ENCODE measurements at places on chromosomes 11 and 22.

DNA sequence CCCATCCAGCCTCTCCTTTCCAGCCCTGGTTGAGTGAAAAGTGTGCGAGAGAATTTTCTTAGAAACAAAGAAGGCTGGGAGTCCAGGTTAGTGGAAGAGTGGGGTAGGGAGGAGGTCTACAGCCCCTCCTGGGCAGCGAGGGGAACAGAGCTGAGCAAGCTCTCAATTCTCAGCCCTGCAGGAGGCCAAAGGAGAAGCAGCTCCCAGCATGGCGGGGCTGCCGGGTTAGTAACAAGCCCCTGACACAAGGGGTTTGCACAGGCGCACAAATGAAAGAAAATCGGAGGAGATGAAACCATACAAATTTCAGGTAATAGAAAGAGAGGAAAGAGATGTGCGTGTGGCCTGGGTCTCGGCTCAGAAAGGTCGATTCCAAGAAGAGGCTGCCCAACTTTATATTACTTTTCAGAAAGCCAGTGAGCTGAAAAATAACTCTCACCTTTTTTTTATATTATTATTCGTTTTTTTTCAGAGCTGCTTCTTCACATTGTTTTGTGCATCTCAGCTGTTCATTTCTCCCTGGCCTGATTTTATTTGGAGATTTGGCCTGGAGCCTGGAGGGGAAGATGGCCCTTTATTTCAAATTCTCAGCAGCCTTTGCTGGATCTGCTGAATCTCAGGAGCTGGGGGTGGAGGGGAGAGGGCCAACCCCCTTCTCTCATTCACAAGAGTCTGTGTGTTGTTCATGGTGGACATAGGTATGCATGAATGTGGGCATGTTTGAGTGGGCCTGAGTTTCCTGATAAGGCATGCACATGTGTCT, 583.2 kb downstream of the BUD13 start:
- no peak for DNase-seq

DNA sequence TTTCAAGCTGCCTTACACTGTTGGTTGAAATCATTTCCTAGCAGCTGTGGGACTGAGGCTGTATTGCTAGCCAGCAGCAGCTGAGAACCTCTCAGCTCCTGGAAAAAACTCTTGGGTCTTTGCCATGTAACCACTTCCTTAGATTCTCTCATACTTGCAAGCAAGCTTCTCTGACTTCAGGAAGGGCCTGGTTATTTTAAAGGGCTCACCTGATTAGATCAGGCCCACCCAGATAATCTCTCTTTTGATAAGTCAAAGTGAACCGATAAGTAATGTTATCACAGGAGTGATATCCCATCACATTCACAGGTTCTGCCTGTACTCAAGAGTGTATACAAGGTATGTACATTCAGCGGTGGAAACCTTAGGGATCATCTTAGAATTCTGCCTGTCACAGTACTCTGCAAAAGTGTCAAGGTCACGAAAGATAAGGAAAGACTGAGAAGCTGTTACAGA, 7.4 kb upstream of the CLPB start:
- no peak for DNase-seq

DNA sequence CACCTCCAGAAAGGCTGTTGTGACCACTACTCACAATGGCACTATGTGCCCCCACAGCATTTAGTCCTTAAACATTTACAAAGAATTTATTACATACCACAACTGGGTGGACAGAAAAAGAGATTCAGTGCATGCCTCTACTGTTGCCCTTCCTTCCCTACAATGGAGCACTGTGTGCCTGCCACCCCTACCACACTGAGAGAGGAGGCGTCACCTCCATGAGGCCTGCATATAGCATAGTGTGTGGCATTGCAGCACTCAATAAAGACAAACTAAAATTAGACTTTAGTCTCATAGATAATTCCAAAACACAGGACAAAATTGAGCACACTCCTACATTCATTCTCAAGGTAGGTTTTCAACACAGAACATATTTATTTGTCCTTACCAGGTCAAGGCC, 25.8 kb downstream of the THAP12 start:
- no peak for DNase-seq

- no peak for DNase-seq
Measured at GRCh38 chr11:72274435-72274834, 30.5 kb upstream of the PHOX2A start.

- no peak for DNase-seq
Measured at GRCh38 chr11:130787973-130788570, 128.2 kb downstream of the SNX19 start.

DNA sequence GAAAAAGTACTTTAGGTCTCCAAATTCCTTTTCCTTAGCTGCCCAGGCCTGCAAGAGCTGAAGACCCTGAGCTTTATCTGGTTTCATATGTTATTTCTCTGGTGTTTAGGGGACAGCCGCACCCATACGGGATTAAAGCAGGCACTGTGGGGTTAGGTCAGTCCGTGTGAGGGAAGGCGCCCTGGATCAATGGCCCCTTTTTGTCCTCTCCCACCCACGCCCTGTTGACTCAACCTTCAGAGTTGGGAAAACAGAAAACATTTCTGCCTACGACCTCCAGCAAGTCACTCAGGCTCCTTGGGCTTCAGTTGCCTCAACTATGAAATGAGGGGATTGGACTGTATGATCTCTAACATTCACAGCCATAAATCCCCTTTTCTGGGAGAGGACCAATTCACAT, 55.2 kb upstream of the BARX2 start:
- DNase-seq = no peak

GRCh38 chr22:46038516-46039430, 61.8 kb upstream of the WNT7B start:
- no peak for DNase-seq

- no peak for DNase-seq
Measured at GRCh38 chr11:15141381-15141780, 26.7 kb downstream of the INSC start.

GRCh38 chr11:123628936-123629683, 25.3 kb downstream of the SCN3B start:
- peak; percentile 5 for DNase-seq

DNA sequence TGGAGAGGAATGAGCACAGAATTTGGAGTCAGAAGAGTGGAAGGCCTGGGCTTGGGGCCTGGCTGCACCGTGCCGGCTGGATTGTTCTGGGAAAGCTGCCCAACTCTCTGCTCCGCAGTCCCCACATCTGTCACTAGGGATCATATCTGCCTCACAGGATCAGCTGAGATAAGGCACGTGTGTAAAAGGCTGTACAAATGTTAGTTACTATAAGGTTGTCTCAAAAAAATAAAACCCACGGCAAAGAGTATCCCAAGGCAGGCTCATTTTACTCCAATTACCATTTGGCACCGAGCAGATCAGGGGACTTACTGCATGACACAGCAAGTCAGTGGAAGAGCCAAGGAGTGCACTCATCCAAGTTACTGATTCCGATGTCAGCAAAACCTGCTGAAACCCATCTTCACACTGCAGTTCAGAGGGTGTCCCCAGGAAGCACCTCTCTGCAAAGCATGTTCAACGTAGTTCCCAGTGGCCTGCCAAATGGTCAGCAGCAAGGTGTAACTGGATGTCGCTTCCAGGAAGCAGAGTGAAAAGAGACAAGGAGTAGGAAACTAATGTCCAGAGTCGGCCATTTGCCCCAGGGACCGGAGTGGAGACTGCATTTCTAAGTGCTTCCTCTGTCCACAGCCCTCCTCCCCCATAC, 18.1 kb upstream of the MRTFA start:
- no peak for DNase-seq

DNA sequence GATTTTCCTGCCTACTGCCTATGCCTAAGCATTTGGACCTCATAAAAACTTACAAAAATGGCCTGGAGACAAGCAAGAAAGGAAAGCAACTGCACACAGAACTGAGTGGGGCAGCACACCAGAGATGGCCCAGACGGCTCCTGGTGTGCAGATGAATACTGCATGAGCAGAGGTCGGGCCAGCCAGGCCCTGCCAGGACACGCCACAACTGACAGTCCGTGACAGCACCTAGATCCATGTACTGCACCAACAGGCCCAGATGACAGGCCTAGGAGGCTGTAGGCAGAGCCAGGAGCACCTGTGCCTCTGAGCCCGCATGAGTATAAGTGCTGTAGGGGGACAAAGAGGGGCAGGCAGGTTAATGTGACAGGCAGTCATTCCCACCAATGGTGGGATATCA, 160.2 kb downstream of the IGLL1 start:
- DNase-seq = no peak

- peak; percentile 48 for DNase-seq
Measured at GRCh38 chr11:110173811-110174644, 80.8 kb downstream of the ZC3H12C start.

- no peak for DNase-seq
Measured at GRCh38 chr11:17538731-17539130, 5.5 kb downstream of the USH1C start.

DNA sequence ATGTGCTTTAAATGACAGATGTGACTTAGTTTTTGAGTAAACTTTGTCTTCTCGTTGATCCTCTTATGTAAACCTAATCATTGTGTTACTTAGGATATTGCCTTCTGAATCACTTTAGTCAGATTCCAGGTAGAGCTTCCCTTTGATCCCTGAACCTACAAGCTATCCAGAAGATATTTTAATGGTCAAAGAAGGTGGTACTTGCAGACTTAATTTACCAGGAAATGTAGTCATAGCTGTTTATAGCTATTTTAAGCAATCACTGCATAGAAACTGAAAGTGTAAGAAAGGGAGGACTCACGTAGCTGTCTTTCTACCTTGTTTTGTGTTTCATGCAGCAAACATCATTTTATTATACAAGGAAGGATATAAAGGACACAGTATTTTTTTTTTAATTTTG, 189.5 kb downstream of the DDX10 start:
- DNase-seq = no peak

GRCh38 chr11:76025068-76025467, 181.2 kb downstream of the WNT11 start:
- DNase-seq = no peak
